ENCODE measurements at places on chromosomes 7 and 10. TPM values are rescaled to one million over a fixed set of nuclear protein-coding genes. Genes with fewer than 3 reads are reported as not detected.

DNA sequence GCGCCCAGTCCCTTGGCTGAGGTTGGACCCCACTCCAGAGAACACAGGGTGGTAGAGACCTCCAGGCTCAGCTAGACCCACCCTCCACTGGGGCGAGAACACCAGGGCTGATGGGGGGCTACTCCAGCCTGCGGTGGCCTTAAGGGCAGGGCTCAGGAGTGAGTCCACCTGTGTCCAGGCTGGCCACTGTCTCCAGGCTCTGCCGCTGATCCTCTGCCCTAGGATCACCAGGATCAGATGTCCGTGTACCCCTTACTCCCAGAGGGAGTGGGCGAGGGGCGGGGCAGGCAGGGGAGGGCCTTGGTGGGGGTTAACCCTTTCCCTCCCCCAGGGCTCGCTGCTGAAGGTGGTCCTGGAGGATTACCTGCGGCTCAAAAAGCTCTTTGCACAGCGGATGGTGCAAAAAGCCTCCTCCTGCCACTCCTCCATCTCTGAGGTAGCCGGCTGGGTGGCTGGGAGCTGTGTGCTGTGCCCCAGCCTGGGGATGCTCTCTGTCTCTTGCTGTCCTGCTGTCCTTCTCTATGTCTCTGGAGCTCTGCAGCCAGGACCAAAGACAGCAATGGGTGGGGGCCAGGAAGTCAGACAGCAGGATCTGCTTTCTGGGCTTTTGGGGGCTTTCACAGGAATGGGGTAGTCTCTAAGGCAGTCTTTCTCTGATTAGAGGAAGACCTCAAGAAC is 38.0 kb downstream of the PSAP start:
- no peak for DNase-seq

RBP3 gene
- total RNA-seq: 0.20 TPM

GRCh38 chr10:65325913-65326312 is 1599.9 kb upstream of the LRRTM3 start:
- DNase-seq: no peak

- no peak for DNase-seq
Observed at GRCh38 chr10:58697691-58698090, 185.0 kb downstream of the BICC1 start.

DNA sequence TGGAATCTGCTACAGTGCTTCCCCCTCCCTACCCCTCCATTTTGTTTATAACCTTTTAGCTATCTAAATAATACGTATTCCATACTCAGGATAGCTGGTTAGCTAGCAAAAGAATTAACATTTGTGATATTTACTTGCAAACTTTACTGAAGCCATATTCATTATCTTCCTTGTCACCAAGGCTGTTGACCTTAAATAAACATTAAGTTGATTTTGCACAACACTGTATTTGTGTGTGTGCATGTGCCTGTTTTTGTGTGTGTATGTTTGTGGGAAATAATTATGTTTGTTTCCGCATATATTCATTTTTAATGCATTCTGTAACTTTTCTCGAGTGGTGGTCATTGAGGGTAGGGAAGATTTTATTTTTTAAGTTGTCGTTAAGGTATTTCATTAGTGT is 15.9 kb downstream of the TMEM60 start:
- no peak for DNase-seq

DNA sequence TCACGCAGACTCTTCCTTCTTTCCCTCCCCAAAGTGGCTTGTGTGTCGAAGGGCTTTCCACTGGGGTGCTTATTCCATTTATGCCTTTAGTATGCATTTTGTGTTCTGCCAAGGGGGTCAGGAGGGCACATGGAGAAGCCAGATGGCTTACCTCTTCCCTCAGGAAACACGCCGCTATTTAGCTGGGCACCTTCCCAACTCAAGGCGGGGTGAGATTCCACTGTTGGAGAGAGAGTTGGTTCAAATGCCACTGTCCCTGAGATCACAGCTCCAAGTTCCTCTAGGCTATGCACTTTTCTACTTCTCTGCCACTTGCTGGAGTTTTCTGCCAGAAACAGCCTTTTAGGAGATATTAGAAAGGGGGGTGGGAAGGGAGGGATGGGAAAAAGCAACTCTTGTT is 1091.8 kb downstream of the LRMDA start:
- DNase-seq: no peak

H2BK1 gene
- total RNA-seq: not detected

CALN1 gene
- total RNA-seq: not detected

GRCh38 chr7:99029466-99030435 is 114.2 kb downstream of the SMURF1 start:
- no peak for DNase-seq

DNA sequence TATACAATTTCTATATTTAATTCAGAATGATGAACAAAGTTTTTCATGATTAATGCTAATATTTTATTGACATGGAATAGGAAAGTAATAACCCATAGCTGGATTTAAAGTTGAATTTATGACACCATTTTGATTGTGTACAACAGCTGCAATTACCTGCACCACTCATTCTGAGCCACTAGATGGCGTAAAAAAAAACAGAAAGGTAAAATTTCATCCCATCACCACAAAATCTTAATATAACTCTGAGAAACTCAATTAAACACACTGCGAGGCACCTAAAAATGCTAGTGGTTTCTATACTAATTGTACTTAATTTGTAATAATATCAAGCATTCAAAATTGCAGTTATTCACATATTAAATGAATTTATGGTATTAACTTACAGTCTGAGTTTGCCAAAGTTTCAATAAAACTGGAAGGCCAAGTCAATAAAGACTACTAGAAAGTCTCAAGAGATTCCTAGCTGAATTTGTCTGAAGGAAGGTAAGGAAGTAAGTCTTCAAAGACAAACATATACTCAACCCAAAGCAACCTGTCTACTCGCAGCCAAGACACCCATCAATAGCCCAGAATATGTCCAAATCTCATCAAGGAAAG is 182.5 kb downstream of the SKAP2 start:
- peak; percentile 70 for DNase-seq

GPER1 gene
- 2.0 TPM for total RNA-seq

ENKUR gene
- total RNA-seq: not detected

GRCh38 chr10:69279110-69279509 is 814 bp downstream of the HK1 start:
- no peak for DNase-seq

KAZALD1 gene
- 15.6 TPM for total RNA-seq

All from HT-29 (cell line).